NCI-H2081 treated with DMSO at 0.1 percent for 48 hours (cell line): ENCODE measurements at places on chromosomes 5 and 9.

DNA sequence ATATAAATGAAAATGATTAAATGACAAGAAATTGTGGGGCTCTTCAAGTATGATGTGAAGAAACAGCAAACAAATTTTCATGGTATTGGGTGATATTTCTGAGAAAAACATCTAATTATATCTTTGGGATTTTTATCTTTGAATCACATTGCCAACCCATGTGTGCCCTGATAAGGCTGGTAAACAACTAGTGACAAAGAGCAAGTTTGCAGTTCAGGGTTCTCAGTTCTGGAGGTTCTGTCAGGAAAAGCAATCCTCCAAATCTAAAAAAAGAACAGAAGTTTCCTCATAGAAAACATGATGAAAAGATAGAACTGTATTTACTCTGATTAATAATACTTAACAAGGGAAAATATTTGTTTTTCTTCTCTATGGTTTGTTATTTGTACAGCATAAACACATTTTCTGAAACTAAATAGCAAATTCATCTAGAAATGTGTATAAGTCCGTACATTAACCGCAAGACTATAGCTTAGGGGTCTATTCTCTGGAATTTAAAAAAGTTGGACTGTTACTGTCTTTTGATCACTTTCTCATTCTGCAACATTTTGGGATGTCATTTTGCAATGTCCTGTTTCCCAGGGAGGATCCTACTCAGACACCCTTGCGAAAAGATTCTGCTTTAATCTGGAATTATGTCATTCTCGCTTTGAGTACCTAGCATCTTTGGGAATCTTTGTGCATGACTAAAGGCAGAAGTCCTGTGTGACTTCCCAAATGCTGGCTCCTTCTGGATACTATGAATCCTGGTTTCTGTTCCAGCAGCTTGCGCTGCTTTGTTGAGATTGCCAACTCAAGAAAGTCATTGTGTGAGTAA, 308.5 kb downstream of the ADGRV1 start:
- DNase-seq: no peak

DNA sequence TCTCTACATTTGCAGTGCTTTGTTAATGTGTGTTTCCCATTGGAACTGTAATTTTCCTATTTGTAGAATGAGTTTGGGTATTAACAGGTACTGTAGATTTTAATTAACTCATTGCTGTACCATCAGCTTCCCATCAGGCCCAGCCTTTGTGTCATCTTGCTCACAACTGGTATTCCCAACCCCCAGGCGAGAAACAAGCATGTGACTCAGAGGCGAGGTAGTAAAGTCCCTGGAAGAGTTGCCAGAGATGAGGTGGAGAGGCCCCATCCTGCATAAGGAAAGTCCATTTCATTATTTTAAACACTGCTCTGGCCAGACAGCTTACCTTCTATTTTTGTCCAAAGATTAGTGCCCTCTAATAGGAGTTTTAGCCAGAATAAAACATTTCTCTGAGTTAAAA, 29.9 kb downstream of the ADCY2 start:
- DNase-seq: no peak

GRCh38 chr5:14415024-14415697, 166.4 kb upstream of the OTULINL start:
- no peak for DNase-seq

DNA sequence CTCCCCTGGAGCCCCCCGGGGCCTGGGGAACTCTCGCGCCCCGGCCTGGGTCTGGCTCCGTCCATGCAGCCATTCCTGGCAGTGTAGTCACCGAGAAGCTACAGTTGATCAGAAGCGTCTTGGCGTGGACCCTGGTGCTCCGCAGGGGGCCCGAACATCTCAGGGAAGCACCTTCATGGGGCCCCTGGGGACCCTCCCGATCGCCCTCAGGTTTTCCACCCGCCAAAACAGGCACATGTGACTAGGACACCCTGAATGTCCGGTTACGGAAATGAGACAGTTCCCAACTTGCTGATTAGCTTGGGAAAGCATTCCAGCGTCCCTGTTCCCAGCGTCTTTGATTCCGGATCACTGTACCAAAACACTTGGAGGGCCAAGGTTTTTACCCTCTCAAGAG, 472 bp downstream of the FBXO4 start:
- no peak for DNase-seq

GRCh38 chr5:35545190-35545589, 72.5 kb upstream of the SPEF2 start:
- DNase-seq: no peak

DNA sequence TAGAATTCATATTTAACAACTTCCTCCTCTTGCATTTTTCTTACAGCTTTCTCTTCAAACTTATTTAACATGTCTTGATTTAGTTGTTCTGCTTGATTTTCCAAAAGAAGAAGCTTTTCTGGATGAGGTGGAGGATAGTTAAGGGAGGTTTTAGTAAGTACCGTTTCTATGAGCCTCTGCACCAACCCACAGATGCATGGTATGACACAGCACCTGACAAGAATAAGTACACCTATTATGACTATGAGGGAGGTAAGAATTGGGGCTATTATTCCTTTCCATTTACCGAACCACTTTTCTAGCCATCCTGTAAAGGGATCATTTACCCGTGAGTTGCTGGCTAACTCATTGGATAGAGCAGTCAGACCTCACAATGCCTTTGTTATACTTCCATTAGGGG, 2.5 kb upstream of the HMGCS1 start:
- no peak for DNase-seq

DNA sequence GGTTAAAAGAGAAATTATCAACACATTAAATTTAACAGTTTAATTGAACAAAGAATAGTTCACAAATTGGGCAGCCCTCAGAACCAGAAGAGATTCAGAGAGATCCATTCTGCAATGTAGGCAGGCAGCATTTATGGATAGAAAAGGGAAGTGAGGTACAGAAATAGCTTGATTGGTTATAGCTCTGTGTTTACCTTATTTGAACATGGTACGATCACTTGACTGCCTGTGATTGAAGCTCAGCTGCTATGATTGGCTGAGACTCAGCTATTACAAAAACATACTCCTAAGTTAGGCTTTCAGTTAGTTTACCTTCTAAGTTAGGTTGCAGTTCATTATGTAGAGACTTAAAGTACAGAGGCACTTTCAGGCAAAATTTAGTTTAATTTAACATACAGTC, 7.3 kb downstream of the CNTRL start:
- DNase-seq: no peak
